ENCODE measurements at places on chromosomes 11 and 22.

- no peak for DNase-seq
Observed at GRCh38 chr11:13047884-13048283, 38.8 kb downstream of the RASSF10 start.

- DNase-seq, result no peak
Observed at GRCh38 chr11:128910576-128910975, 19.4 kb downstream of the KCNJ5 start.

DNA sequence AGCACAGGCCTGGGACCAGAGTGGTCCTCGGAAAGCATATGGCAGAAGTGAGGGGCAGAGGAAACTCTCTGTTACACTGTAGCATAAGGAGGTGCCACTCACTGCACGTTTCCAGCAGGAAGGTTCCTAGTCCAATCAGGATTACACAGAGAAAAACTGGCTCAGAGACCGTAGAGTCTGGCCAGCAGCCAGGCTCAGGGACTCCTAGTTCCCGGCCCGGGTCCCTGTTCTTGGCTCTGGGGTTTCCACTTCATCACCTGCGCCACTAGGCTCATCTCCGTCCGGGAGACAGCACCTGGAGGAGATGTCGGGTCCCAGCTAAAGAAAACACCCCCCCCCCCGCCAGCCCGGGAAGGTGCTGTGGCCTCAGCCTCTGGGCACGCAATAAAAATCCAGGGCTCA lies 1.1 kb downstream of the TTLL12 start:
- DNase-seq, result no peak

DNA sequence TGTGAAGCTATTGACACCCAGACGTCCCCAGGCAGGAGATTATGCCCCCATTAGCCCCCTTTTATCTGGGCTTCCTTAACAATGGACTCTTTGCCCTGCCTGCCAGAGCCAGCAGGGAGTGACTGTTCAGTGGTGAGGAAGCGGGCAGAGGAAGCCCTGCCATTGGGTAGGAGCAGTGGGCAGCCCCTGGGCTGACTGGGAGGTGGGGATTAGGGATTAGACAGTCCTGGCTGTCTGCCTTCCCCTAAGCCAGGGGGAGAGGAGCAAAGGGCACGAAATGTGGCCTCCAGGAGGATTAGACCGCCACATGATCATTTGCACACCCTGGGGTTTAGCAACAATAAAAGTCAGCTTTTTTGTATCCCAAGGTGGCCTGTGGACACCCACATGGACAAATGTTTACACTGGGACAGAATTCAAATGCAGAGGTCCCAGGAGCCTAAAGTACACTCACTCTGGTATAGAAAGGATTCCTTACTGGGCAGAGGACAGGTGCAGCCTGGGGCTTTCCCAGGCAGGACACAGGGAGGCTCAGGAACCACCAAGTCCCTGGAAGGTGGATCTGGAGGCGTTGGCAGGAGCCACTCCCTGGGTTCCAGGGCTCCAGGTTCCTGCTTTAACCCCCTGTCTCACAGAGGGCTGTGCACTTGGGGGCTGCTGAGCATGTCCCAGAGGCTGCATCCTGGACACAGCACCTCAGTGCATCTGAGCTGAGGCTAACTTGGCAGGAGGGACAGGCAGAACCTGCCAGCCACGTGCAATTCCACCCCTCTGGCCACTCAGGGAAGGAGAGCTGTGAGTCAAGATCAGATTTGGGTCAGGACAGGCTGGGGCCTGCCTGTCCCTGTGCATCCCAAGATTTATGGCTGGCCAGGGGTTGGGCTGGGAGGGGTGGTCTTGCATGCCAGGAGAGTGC lies 2.1 kb downstream of the PNPLA3 start:
- no peak for DNase-seq

GRCh38 chr22:42871146-42872050 lies 14.3 kb upstream of the ARFGAP3 start:
- no peak for DNase-seq

GRCh38 chr11:92451063-92451462 lies 226.4 kb downstream of the FAT3 start:
- no peak for DNase-seq

- DNase-seq, result no peak
Observed at GRCh38 chr22:50189849-50190181, 4.1 kb downstream of the TRABD start.

- no peak for DNase-seq
Observed at GRCh38 chr22:23281053-23281405, 100.7 kb downstream of the BCR start.

GRCh38 chr11:134906356-134906955 lies 494.4 kb upstream of the B3GAT1 start:
- no peak for DNase-seq

GRCh38 chr11:126173257-126173656 lies 38.2 kb downstream of the RPUSD4 start:
- no peak for DNase-seq

- DNase-seq, result no peak
Observed at GRCh38 chr22:31244046-31244942, 32.2 kb downstream of the LIMK2 start.

- DNase-seq, result peak; percentile 6
Observed at GRCh38 chr11:100752371-100753171, 65.5 kb downstream of the ARHGAP42 start.

DNA sequence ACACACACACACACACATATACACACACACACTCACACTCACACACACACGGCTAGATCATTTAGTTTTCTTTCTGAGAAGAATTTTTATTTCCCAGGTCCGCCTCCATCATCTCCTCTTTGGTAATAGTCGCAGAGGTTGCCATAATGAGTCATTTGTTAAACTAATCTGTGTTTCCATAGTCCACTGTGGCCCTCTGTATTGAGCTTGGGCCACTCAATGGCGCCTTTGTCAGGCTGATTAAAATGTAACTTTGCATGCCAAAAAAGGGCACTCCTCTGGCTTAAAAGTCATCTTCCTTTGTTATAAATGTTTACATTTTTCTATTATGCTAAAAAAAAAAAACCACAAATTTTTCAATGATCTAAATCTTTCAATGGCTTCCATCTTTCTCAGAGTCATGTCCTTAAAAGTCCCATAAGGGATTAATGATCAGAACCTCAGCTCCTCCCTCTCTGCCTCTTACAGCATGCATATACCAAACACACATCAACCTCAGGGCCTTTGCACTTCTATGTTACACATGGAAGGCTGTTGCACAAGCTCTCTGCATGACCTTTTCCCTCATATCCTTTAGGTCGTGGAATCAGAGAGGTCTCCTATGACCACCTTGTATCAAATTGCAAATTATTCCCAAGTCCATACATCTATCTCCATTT lies 35.3 kb downstream of the EHF start:
- DNase-seq, result no peak

DNA sequence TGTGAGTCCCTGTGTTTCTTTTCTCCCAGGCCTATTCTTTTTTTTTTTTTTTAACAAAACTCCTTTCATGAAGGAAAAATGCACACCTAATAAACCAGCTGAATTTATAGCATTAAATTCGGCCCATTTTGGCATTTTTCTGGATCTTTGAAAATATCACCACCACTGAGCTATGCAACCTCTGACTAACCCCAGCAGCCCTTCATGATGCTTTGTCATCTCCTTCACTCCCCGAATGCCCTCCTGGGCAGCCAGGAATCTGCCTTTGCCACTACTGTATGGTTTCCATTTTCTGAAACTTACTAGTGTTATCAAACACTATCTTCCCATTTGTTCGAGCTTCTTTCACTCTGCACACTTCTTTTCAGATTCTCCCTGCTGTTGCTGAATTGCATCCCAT lies 97.9 kb downstream of the ZNF280B start:
- no peak for DNase-seq

- DNase-seq, result peak; percentile 16
Observed at GRCh38 chr11:94741022-94741679, 27.0 kb upstream of the AMOTL1 start.

DNA sequence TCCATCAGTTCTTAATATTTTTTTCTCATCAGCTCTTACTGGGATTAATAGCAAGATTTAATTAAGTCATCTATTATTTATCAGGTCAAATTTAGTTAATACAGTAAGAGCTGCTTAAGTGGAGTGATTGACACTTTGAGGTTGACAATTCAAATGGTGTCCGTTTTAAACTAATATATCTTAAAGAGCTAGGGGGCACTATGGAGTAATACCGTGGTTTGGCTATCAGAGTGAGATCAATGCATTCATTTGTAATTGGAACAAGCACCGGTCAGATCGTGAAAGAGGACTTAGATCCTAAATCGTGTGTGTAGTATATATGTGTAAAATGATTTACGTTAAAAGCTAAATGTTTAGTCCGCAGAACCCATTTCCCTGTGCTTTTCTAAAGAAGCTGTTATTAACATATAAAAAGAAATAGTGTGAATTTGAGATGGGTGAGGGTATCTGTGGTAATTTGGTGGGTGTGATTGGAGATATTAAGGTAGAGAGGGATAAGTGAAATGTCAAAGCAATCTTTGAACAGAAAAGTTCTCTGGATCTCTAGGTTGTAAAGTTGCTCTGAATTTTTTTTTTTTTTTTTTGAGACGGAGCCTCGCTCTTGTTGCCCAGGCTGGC lies 2.3 kb downstream of the SIK2 start:
- DNase-seq, result peak; percentile 51

- no peak for DNase-seq
Observed at GRCh38 chr22:18033204-18033998, 9.0 kb upstream of the MICAL3 start.

- DNase-seq, result no peak
Observed at GRCh38 chr22:45151503-45151902, 12.2 kb upstream of the NUP50 start.

DNA sequence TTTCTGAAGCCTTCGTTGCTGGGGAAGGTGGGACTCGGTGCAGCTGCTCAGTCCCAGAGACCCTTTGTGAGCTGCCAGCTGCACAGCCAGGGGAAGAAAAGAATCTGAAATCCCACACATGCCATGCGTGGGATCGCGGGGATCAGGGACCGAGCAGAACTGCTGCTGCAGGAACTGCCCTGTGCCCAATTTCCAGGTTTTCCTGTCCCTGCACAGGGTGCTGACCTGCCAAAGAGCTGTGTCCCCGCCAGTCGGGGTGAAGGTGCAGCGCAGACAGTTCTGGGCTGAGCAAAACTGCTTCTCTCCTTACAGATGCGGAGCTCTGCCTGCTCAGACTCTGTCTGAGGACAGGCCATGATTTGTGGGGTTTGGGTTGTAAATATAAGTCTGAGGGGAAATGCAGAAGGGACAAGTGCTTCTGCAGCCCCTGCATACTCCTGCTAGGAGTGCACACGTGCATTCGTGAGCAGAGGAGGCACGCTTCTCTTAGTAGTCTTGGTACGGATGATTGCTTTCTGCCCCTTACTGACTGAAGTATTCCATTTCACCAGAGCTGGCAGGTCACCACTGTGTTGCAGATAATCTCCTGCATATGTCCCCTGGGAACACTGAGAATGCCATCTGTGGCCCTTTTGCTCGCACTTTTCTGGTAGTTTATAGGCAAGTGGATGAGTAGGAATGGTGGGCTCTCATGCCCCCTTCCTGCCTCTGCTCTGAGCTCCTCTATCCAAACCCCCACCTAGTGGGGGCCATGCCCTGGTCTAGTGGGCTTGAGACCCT lies 141.4 kb downstream of the PARVA start:
- no peak for DNase-seq

DNA sequence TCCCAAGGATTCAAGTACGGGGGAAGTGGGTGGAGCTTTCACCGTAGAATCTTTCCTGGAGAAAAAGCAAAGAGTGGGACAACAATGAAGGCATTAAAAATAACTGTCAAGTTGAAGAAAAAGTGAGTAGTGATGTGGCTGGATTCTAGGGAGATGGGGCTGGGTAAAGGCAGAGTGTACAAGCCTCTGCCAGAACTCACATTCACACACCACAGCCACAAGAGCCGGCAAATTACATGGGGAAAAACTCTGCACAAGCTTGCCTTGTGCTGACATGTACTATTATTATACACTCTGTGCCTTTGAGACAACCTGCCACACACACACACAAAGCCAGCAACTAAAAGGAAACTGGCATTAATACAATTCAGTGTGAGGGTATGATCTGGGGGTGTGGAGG lies 182.6 kb downstream of the LARGE1 start:
- no peak for DNase-seq

DNA sequence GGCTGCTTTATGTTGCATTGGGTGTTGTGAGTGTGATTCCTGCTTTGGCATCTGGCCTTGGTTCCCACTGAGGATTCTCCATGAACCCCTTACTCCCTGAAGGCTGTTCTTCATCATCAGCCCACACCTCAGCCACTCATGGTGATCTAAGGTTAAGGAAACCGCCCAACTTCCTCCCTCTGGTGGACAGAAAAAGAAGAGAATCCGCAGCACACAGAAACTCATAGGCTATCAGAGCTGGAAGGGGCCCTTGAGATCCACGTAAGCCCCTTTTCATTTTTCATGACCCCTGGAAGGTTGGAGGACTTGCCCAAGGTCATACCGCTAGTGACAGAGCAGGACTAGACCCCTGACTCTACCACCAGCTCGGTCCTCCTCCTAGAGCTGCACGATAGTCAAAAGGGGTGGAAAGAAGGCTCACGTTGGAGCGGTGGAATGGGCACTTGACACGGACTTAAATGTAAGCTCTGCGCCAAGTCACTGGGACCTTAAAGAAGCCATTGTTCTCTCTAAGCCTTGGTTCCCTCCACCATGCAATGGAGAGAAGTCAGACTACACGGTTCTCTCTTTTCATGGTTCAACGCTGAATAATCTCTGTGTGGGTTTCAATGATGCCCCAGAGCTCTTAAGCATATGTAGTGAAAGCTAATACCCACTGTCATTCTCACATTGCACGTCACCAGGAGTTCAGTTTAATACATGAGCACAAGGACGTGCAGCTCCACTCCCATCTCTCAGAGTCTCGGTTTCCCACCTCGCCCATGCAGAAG lies 83.6 kb upstream of the CRTAM start:
- DNase-seq, result no peak

- DNase-seq, result no peak
Observed at GRCh38 chr11:62340269-62340901, 3.1 kb downstream of the ASRGL1 start.

DNA sequence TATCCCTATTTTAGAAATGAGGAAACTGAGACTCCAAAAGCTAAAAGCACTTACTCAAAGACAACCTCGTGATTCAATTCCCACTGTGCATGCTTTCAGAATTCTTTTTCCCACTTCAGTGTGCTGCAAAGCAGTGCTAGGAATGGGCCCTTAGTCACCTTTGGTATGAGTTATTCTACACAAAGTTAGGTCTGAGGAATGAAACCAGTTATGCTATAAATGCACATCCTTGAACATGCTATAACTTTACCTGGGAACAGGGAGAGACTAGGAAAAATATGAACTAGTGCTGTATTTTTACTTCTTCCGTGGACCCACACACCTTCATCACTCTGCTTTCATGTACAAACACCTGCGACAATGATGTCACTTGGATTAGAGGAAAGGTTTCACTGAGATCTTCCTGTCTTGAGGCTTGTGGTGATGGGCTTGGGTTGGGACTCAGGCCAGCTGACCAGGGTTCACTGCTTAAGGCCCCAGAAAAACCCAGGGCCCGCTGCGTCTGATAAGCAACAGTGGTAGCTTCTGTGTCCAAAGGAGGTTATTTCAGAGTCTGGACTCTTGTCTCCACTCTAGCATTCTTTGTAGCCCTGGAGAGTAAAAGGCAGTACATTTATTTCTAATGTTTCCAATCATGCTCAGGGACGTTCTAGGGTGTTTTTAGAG lies 81.6 kb downstream of the ZC3H12C start:
- no peak for DNase-seq

Data from NCI-H748 treated with DMSO at 0.1 percent for 48 hours (cell line).